ENCODE measurements at places on chromosomes 7 and 10.

- no peak for DNase-seq
These were observed 20.8 kb upstream of the HYAL4 start for GRCh38 chr7:123823898-123824753.

DNA sequence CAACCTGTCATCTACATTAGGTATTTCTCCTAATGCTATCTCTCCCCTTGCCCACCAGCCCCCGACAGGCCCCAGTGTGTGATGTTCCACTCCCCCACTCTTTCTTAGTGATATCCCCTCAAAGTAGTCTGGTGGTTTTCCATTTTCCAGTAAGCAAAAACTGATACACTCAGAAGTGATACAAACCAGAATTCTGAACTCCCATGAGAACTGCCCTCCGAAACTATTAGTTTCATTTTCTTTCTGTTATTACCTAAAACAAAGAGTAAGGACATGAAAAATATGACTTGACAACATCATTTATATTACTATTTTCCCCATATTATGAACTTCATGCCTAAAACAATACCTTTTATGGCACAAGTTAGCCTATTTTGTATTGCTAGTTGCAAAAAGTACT, 175.0 kb downstream of the OTUD1 start:
- DNase-seq: no peak

GRCh38 chr7:132135746-132136385, 440.4 kb downstream of the PLXNA4 start:
- DNase-seq: no peak

GRCh38 chr10:77737608-77738007, 100.0 kb upstream of the KCNMA1 start:
- DNase-seq: peak; percentile 31

DNA sequence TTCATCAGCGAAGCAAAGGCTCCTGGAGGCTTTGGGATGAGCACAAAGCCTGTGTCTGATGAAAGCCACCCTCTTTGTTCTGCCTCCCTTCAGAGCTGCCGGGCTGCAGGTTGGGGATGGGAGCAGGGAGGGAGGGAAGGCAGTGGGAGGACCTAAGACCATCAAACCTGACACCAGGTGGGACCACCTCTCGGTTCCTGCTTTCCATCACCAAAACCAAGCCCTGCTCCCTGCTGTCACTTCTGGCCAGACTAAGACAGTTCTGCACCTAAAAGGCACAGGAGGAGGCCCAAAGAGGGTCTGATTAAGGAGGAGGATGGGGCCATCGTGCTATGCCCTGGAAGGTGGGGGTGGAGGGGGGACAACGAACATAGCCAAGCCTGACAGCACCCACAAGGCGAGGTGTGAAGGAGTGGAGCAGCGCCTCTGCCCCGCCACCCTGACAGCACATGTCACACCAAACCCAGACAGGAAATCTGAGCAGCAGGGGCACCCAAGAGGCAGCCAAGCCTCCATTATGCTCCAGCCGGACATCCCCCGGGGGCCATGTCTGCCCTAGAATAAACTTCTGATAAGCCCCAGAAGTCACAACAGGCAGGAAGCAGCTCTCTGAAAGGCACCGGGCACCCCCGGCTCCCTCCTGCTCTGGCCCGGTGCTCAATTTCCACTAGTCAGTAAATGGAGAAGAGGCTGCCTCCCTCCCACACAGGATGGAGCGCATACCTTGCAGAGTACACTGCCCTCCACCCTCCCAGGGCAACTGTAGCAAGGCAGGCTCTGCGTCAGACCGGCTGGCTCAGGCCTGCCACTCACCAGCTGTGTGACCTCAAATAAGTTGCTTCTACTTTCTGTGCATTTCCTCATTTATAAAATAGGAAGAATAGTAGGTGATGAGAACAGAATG, 48.9 kb downstream of the DLG5 start:
- no peak for DNase-seq

DNA sequence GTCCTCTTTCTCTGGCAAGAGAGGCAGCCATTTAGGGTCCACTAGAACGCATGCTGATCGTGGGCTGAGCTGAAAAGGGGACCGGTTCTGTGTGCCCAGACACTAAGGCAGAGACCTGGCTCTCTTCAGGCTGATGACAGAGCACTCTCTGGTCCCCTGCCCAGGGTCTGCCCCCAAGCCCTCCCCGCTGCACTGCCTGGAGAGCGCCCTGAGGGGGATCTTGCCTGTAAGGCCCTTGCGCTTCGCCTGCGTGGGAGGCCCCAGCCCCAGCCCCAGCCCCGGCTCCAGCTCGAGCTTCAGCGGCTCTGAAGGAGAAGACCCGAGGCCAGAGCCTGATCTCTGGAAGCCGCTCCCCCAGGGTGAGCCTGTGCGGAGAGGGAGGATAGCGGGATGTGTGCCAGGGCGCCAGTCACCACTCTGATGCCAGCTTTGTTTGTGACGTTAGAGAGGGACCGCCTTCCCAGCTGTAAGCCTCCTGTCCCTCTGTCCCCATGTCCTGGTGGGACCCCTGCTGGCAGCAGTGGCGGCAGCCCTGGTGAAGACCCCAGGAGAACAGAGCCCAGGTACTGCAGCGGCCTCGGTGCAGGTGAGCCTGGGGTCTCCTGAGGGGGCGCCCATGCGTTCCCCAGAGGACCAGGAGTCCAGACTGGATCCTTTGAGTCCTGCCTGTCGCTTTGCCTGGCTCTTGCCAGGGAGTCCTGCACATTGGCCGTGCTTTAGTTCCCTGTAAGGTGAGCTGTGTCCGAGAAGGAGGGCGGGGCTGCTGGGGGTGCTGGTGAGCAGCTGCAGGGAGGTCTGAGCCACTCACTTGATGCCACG, 43.2 kb downstream of the ZNF467 start:
- no peak for DNase-seq

- no peak for DNase-seq
These were observed 31.6 kb upstream of the AGK start for GRCh38 chr7:141519623-141520022.

DNA sequence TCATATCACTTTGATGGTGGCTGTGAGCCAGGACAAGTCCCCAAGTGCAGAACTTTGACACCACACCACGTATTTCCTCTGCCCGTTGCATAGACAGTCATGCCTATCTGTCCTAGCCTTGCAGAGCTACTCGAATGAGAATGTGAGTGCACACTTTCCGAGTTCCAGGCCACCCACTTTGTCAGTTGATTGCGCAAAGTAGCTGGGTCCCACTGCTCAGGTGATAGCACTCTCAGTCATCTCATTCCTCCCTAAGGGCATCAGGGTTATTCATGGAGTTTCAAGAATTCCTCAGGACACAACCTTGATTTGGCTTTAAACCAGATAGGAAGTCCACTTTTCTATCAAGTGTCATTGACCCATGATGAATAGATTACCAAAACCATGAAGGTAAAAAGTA, 19.3 kb downstream of the LSM5 start:
- DNase-seq: no peak

GRCh38 chr7:101976411-101976810, 159.0 kb downstream of the CUX1 start:
- DNase-seq: no peak

- DNase-seq: no peak
These were observed 6.5 kb downstream of the ARPC1B start for GRCh38 chr7:99380823-99381663.

- DNase-seq: no peak
These were observed 3.8 kb downstream of the SLC4A2 start for GRCh38 chr7:151063212-151063561.

DNA sequence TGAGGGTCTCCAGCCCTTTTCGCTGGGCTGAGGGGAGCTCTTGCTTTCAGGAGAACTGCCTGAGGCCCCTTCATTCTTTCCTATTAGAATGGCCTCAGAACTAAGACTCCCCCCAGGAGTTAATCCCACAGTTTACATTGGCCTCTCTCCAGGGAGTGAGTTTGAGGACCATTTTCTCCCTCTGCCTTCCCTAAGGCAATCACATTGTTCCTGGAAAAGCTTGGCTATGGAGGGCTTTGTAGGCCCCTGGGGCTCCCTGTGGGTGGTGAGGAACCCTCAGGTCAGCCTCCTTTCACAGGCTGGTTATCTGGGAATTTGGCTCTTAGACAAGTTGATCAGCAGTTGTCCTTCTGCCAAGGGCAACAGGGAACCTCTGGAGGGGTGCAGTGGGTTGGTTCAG, 343.7 kb downstream of the RPS24 start:
- no peak for DNase-seq

GRCh38 chr7:92437956-92438491, 9.3 kb upstream of the GATAD1 start:
- DNase-seq: no peak

- no peak for DNase-seq
These were observed 30.3 kb downstream of the GBX1 start for GRCh38 chr7:151137076-151137675.

DNA sequence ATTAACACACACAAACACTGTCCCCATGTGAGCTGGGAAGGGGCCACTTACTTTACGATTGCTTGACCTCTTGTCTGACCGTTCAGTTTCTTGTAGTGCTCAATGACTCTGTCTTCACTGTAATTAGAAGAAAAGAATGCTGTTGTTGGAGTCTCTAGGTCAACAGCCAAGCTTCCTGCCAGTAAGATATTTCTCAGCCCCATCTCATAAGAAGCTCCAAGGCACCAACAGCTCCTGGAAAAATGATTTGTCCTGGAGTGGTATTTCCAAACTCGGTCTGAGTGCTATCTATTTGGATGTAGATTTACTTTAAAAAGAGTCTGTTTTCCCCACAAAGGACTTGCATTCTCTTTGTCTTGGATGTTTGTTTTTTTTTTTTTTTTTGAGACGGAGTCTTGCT, 153.7 kb downstream of the PRPF18 start:
- no peak for DNase-seq

DNA sequence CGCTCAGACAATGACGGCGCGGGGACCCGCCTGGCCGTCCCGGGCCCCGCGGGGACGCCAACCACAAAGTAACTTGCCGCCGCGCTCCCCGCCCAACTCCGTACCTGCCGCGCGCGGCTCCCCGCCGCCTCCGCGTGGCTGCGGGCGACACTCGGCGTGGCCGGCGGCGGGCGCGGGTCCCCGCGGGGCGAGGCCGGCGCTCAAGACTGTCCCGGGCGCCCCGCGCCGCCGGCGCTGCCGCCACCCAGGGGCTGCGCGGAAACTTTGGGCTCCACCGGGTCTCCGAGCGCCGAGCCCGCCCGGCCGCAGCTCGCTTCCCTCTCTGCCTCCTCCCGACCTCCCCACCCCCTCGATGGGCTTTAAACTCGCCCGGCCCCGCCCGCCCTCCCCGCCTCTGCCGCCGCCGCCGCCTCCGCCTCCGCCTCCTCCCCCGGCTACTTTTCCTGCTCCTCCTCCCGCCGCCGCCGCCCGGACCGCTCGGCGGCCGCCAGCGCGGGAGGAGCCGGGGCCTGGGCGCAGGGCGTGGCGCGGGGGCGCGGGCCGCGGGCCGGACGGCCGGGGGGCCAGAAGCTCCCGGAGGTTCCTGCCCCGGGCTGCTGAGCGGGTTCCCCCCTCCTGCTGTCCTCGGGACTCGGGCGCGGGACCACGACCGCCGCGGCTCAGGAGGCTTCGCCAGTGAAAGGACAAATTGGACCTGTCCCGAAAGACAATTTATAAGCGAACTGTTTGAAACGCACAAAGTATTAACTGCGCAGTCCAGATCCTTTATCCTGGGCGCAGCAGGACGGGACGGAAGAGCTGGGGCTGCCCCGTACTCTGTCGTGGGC, 10.6 kb upstream of the GRB10 start:
- no peak for DNase-seq

DNA sequence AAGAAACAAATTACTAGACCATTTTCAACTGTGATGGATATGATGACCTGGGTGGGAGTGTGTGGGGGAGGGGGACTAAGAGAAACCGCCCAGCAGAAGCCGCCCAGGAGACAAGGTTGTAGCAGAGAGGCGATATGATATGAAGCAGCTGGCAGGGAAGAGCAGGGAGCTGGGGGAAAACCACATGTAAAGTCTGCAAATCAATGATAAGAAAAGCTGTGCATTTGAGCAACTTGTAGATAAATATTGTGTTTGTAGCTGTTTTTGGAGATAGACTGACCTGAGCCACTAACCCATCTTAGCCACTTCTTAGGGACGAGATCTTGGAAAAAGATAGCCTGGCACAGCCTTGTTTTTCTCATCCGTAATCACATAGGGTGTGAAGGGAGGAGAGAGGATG, 252.6 kb downstream of the SEC23IP start:
- no peak for DNase-seq
